ENCODE measurements at places on chromosomes 3 and 15. TPM values are rescaled to one million over a fixed set of nuclear protein-coding genes. Genes with fewer than 3 reads are reported as not detected.

- no peak overlapping the region for H3K4me3 ChIP-seq
- no peak for DNase-seq
- peaks cover 18% of the 10 kb centered on the region for H3K36me3 ChIP-seq
- peaks cover 4% of the 10 kb centered on the region for H3K4me1 ChIP-seq
- no peaks in the 10 kb centered on the region for H3K27me3 ChIP-seq
Measured at GRCh38 chr15:82531496-82532382, 8.5 kb downstream of the RPS17 start.

DNA sequence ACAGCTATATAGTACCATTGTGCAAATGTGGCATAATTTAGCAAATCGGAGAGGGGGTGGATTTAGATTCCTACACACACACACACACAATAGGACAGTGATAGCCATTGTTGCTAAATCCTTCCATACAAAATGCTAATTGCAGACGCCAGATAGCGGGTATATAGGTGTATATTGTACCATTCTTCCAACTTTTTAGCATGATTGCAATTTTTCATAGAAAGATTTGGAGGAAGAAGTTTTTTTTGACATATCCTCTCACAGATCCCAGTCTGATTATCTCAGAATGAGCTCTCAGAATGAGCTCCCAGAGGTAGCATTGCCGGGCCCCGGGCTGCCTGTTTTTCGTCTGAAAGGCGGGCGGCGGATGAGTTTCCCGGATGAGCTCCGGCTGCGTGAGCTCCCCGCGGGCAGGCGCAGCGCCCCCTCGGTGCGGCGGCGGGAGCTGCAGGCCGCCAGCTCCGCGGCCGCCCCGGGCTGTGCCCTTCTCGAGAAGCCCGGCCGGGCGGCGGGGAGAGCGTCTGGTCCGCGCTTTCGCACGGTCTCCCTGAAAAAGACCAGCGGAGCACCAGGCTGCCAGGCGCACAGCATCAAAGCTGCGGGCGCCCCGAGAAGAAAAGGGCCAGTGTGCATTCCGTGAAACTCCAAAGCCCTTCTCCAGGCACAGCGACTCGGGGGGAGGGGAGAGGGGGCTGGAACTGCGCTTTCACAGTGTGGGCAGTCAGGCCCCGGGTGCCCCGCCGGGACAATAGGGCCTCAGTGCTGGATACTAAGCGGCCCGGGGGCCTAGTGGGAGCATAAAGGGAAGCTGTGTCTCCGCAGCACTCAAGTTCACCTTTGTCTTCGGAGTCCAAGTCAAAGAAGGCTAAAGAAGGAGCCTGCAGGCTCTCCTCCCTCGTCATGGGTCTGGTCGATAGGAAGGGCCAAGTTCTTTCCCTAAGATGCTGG lies 12.0 kb upstream of the SHC4 start:
- peak; percentile 72 for DNase-seq
- H3K27ac ChIP-seq = peak overlapping the region; percentile 53
- no peaks in the 10 kb centered on the region for H3K27me3 ChIP-seq
- no peaks in the 10 kb centered on the region for H3K36me3 ChIP-seq

The MINAR1 gene
- total RNA-seq = 2.4 TPM

The SNUPN gene
- 23.5 TPM for total RNA-seq

DNA sequence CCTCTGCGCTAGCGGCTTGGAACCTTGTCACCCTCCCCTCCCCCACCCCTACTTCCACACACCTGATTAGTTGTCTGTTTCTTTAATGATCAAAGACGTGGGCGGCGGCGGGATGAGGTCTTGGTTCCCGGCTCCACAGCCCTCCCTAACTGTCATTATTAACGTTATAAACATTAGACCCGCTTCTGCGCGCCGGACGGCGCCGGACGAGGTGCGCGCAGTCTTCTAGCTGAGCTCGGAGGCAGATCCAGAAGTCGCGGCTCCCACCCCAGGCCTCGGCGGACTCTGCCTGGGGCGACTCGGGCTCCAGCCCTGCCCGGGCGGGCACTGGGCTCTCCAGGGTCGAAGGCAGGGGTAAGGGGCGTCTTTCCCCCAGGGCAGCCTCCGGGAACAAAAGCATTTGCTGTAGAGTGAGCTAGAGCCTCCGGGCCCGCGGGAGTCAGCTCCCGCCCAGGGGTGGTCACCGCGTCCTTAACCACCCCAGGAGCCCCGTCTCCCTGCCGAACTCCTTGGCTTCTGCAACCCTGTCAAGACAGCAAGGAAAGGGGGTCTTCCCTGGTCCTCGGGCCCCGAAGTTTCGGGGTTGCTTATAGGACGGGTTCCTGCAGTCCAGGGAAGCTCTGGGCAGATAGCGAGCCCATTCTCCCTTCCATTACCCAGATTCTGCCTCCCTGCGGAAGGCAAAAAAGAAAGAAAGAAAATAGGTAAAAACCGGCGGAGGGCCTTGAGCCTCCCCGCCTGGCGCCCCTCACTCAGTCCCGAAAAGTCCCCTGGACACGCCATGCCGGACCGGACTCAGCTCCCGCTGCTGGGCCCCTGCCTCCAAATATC lies 2.2 kb upstream of the ISLR2 start:
- H3K4me1 ChIP-seq = peaks cover 23% of the 10 kb centered on the region
- peaks cover 98% of the 10 kb centered on the region for H3K27me3 ChIP-seq
- H3K4me3 ChIP-seq = peak overlapping the region; percentile 64
- no peak overlapping the region for H3K27ac ChIP-seq
- no peak for DNase-seq
- H3K36me3 ChIP-seq = peaks cover 2% of the 10 kb centered on the region

The ATP8B4 gene
- 1.8 TPM for total RNA-seq

DNA sequence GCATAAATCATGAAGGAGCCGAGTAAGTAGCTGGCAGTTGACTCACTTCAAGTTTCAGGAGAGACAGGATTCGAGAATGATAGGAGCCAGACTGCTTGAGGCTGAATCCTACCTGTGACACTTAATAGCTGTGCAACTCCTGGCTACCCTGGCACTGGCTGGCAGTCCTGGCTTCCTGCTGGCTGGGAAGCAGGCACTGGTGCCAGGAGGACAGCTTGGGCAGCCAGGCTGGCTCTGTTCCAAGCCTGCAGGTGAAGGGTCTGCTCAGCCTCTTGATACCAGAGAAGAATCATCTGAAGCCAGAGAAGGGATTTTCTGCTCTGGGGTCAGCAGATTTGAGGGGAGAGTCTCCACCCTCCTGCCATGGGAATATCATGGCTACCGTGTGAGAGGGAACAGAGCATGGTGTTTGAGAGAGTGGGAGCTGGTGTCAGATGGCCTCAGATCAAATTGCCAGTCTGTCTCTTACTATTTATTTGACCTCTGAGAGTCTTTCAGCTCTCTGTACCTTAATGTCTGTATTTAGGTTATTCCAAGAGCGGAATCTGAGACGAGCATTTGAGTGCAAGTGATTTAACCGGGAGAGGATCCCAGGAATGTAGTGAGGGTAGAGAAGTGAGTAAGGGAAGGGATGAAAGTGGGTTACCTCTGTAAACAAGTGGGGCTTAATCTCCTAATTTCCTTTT lies 4.4 kb upstream of the XIRP1 start:
- no peaks in the 10 kb centered on the region for H3K4me1 ChIP-seq
- no peak for DNase-seq
- no peak overlapping the region for H3K27ac ChIP-seq
- H3K27me3 ChIP-seq = no peaks in the 10 kb centered on the region
- H3K4me3 ChIP-seq = no peak overlapping the region

DNA sequence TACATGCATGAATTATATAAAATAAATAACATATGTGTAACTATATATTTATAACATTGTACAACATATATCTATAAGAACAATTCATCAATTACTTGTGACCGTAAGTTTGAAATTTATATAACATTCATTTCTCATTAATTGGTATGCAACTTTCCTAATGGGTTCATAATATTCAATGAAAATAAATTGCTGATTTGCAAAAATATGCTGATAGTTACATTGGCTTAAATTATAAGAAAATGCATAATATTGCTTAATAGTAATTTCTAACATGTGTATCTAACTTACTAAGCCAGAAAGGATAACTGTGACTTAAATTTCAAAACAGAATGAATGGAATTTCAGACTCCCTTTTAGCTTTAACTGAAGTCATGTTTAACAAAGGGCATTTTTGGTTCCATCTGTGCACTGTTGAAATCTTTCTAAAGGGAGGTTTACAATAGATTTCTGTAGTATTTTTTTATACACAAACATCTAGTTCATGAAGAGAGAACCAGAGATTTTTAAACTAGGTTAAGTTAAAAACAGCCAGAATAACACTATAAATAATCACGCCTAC lies 310.9 kb downstream of the TBC1D5 start:
- H3K27ac ChIP-seq = no peak overlapping the region
- no peaks in the 10 kb centered on the region for H3K27me3 ChIP-seq
- no peak for DNase-seq

DNA sequence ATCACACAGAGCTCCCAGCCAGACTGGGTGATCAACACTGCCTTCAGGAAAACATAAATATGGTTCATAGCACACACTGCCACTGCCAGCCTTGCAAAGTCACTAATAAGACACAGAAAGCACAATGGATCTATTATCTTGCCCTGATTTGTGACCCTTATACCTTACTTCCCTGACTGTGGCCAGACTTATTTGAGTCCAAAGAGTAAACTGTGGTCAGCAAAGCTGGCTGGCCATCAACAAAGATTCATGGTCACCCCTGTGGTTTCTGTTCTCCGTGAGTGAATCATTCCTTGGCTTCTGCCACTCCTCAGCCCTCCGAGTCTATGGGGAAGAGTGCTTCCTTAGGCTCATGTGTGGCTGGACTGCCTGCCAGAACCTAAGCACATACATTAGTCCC lies 437.7 kb downstream of the RAP2B start:
- H3K27ac ChIP-seq = no peak overlapping the region
- no peak for DNase-seq

DNA sequence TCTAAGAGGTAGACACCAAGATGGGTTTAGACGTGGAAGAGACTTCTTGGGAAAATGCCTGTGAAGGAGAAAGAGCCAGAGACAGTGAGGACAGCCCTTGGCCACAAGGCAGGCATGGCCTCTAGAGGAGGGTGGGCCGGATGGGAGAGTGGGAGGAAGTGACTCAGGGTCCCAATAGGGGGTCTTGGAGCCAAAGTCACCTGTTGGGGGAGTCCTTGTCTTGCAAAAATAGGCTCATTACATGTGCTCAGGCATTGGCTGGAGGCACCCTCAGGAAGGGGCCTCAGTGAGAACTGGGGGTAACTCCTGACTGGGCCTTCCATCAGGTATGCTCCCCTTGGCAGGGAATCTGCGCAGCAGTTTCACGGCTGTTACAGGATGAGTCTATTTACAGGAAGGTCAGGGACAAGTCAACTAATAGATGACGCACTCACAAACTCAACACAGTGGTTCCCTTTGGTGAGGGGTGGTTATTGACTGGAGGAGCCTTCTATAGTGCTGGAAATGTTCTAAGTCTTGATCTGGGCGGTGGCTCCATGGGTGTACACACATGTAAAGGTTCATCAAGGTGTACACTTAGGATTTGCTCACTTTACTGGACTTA lies 259.6 kb downstream of the XXYLT1 start:
- no peak overlapping the region for H3K27ac ChIP-seq
- H3K27me3 ChIP-seq = peaks cover 2% of the 10 kb centered on the region
- H3K36me3 ChIP-seq = no peaks in the 10 kb centered on the region
- H3K4me1 ChIP-seq = peaks cover 11% of the 10 kb centered on the region
- H3K4me3 ChIP-seq = no peak overlapping the region

The LYZL4 gene
- not detected for total RNA-seq

DNA sequence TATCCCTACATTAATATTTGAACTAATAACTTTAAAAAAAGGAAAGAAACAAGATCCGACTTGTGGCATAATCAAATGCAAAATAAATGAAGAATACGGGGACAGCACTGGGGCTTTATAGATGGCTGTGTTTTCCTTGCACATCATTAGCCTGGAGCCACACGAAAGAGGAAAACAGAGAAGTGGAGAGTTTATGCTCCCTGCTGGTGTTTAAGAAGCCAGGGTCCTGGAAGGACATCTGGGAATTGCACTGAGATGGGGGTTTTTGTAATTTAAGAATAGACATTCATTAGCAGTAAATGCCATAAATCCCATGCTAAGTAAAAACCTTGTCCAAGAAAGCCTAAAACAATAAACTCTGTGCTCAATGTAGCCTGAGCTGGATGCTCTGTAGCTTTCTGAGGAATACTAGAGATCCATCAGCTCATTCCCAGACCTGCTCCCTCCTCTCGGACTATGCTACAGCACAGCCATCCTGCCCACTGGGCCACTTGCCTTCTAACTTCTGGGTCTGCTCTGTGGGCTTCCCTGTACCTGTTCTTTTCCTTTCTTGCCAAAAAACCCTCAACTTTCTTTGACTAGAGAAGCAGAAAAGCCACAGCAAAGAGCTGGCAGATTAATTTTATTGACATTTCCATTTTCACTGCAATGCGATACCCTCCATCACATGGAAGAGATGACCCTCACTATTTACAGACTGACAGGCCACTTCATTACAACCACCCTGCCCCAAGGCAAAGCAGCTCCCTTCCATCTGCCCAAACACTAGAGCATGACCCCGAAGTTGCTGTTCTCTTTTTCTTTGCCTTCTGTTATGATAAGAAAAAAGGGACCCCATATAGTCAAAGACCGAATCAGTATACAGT lies 62.3 kb downstream of the MEIS2 start:
- DNase-seq = no peak
- peaks cover 58% of the 10 kb centered on the region for H3K4me1 ChIP-seq
- H3K4me3 ChIP-seq = peak overlapping the region; percentile 13
- no peaks in the 10 kb centered on the region for H3K27me3 ChIP-seq
- H3K36me3 ChIP-seq = peaks cover 31% of the 10 kb centered on the region

- H3K4me3 ChIP-seq = no peak overlapping the region
- no peak overlapping the region for H3K27ac ChIP-seq
- no peaks in the 10 kb centered on the region for H3K36me3 ChIP-seq
- H3K4me1 ChIP-seq = peaks cover 66% of the 10 kb centered on the region
Measured at GRCh38 chr3:72408983-72409779, 439.1 kb downstream of the SHQ1 start.

GRCh38 chr15:75727851-75728715 lies 15.4 kb upstream of the CSPG4 start:
- peaks cover 40% of the 10 kb centered on the region for H3K4me1 ChIP-seq
- DNase-seq = no peak
- peak overlapping the region; percentile 26 for H3K27ac ChIP-seq
- no peaks in the 10 kb centered on the region for H3K27me3 ChIP-seq

The SGO1 gene
- 9.6 TPM for total RNA-seq
